Stimulated activated CD4-positive, alpha-beta T cell treated with anti-CD3 and anti-CD28 coated beads, TNF-alpha, amount 100 ng/mL, for 1 hour (primary cell): ENCODE measurements at places on chromosomes 7 and 10.

GRCh38 chr7:18508443-18509427 is 13.2 kb downstream of the HDAC9 start:
- DNase-seq: no peak

- no peak for DNase-seq
Observed at GRCh38 chr7:40455485-40455884, 320.7 kb downstream of the SUGCT start.

DNA sequence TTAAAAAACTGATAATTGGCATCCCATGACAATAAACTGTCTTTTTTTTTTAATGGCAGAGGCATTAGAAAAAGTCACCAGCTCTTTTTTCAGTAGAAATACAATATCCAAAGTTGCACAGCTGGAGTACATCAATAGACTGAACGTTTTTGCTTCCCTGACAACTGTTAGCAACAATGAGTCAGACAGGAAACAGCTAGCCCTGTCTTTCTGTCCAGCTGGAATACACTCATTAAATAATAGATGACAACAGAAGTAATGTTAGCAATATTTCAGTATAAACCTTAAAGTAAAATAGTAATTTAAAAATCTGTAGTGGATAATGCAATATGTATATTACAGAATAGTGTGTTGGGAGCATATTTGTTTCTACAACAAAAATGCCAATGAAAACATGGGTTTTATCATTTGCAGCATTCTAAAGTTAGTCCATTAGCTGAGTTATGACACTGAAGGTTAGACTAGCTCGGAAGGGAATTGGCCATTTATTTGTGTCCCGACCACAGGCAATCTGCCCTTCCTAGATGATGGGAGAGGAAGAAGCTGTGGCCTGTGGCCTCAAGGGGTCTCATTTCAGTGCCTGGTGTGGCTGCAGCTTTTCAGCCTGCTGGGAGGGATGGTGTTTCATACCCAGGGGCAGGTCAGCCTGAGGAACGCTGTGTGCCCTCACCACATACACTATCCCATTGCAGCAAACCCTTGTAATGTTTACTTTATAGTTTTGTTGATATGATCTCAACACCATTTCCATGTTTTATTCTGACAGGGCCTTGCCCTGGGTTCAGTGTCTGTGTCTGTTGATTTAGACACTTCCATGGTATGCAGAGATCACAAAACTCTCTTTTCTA is 173.3 kb downstream of the SLC16A9 start:
- no peak for DNase-seq

DNA sequence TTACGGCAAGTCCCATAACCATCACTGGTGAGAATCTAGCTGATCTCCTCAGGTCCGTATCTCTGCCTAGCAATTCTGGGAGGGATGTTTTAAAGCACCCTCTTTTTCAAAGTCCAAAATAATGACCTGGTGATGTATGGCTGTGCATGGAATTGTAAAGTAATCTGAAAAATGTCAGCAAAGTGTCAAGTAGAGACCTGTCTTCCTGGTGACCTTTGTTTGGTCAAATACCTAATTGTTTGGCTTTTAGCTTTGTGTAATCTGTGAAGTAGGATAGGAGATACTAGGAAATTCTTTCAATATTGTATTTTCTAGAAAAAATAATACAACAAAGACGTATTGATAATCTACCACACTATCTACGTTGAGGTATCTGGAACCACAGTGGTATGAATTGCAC is 51.0 kb downstream of the ABCB5 start:
- no peak for DNase-seq

GRCh38 chr7:42746214-42746613 is 165.7 kb downstream of the C7orf25 start:
- DNase-seq: no peak

DNA sequence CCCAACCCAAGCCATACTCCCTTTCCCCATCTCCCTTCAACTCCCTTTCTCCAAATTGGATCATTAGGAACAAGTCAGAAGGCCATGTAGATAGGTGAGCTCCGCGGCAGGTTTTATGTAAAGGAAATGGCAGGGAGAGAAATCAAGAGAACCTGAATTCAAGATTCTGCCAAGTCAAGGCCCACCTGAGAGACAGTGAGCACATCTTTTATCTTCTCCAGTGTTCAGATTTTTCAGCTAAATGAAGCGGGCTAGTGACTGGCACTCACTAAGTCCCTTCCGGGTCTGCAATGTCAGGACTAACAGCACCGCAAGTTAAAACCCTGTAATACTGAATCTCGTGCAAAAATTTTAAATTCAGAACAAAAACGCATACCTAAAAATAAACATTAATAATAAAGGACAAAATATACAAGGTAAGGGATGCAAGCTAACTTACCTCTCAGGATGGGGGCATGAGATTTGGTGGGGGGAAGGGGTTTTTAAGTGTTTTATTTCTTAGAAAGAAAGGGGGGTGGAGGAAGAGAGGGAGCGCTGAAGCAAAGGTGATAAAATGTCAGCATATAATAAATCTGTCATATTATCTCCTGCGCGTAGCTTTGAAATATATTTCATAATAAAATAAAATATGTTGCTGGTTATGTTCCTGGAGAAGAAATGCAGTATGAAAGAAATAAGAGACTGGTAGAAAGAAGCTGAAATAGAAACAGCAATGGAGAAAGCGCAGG is 17.6 kb downstream of the TCAF1 start:
- no peak for DNase-seq

GRCh38 chr10:122510736-122511135 is 49.4 kb downstream of the HTRA1 start:
- DNase-seq: no peak

DNA sequence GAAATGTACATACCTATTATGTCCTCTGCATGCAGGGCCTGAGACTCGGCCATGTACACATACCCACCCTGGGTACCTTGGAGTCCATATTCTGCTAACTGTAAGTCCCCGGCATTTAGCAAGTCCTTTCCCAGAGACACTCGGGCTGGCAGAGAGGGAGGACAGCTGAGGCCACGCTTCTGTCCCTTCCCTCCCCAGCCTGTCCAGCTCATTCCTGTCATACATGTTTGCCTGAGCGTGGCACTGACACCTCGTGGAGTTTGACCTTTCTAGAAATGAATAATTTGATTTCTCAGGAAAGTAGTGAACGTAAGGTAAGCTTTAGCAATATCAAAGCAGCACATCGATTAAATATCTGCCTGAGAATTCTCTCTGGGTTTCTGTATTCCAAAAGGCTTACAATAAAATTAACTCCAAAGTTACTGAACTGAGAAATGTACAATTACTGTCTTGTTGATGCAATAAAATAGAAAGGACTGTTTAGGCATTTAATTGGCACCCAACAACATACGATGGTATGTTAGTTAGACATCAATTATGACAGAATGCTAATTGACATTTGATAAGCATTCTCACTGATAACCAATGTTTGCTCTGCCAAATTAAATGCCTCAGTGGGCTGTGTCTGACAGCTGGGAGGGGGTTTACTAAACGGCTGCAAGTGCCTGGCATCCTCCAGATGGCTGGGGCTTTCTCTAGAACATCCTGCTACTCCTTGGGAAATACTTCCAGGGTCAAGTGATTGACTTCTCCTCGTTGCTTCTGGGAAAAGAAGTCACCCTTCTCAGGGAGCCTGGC is 221.2 kb downstream of the CCSER2 start:
- no peak for DNase-seq

GRCh38 chr7:35760143-35760745 is 40.6 kb upstream of the SEPTIN7 start:
- no peak for DNase-seq

- DNase-seq: no peak
Observed at GRCh38 chr10:101063050-101063525, 1.3 kb downstream of the KAZALD1 start.

DNA sequence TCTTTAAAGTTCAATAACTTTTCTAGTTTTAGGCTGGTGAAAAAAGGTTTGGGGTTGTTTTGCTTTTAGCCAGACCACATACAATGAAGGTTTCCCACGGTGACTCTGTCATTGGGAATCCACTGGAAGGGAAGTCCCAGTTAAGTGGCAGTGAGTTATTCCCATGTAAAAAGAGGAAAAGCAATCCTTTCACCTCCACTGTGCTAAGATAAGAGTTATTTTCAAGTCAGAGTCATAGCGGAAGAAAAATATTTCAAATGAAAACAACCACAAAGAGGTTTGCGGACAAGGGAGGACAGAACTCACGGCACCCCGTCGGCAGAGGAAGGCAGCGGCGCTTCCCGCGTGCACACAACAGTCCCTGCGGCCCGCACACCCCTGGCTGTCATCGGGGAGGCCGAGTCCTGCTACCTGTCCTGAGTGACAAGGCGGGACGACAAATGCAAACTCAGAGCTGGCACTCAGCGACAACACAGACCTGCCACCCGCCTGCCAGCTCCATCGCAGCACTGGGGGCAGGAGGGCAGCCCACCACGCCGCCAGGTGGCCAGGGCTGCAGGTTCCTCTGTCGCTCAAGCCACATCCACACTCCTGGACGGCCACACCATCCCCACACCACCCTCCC is 9.3 kb upstream of the PAPOLB start:
- DNase-seq: no peak

DNA sequence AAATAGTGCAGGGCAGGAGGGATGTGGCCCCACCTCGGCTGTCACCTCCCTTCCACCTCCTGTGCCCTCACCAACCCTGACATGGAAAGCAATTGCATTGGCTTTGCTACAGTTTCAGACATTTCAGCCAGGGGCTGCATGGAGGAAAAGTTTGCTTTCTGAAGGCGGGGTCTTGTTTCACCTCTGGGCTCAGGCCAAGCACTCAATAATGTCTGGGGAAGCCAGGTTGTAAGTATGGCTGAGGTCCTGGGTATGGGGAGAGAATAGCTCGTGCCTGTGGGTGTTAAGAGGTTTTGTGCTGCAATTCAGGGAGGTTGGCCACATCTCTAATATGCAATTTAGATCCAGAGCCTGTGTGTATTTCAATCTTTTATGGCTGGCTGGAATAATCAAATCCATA is 238.4 kb upstream of the MKI67 start:
- no peak for DNase-seq

DNA sequence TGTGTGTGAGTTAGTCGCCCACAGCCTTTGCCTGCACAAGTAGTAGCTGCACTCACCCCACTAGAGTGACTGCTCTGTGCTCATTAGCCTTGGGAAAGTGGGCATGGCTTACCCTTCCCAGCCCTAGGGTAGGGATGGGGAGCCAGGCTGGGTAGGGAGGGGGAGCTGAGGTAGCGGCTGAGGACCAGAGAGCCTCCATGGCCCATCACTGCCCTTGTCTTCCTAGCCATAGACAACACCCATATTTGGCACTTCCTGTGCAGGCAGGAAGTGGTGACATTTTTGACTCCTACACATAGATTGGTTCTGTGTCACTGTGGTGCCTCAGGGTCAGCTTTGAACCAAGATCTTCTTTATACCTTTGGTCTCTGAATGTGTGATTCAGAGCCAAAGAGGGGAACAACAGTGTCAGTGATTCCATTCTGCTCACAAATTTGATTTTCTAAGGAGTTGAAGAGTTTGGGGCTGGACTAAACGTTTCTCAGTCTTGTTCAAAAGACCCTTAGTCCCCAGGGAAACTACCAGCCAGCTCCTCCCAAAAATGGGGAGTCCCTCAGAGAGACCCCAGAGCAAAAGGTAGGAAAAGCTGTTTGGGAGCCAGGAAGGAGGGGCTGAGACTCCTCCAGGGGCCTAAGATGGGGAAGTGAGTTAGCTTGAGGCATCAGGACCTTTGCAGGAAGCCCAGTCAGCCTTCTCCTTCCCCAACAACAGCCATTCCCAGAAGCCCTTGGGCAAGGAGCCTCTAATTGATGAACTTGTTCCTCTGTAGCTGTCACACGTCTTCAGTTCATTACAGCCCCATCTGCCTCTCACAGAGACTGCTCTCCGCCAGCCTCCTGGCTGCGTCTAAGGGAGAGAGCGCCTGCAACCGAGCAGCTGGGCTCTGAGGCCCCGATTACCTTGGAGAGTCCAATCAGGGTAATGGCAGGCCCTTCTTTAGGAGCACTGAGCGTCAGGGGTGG is 135.0 kb downstream of the CDH23 start:
- DNase-seq: no peak

- DNase-seq: no peak
Observed at GRCh38 chr7:158685693-158686092, 18.9 kb downstream of the NCAPG2 start.

GRCh38 chr7:30329716-30330115 is 45.3 kb downstream of the ZNRF2 start:
- DNase-seq: no peak

- DNase-seq: no peak
Observed at GRCh38 chr10:909831-910230, 21.7 kb downstream of the LARP4B start.

GRCh38 chr7:84194484-84195271 is at the start of gene SEMA3A:
Gene SEMA3A (minus strand): TSS chr7:84194789. CDS start chr7:84194586, 203 bp downstream.
- DNase-seq: no peak

DNA sequence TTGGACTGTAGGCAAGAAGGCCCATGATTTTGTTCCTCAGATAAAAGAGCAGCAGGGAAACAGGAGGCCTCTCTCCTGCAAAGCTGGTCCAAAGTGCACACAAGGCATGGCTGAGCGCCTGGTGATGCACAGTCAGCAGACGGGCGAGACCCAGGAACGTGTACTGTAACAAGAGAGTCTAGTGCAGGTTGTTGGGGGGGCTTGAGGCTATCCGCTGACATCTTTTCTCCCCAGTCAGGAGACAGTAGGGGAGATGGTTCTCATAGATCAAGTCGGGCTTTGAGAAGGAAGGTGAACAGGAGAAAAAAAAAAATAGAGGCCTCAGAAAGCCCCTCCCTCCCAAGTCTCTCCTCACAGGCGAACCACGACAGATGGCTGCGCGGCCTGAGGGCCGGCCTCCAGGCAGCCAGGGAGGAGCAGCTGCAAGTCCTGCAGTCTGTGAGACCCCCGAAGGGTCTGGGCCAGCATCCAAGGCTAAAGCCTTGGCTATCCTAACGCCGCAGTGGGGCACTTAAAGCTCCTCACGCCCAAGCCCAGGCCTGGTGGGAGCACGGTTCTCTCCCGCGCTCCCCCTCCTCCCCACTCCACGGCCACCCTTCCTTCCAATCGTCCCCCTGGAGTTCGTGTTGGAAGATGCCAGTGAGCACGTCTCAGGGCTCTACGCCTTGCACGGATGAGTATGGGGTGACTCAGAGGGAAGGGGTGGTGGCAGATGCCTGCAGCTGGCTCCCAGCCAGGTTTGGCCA is 68.3 kb downstream of the PRKAG2 start:
- no peak for DNase-seq

DNA sequence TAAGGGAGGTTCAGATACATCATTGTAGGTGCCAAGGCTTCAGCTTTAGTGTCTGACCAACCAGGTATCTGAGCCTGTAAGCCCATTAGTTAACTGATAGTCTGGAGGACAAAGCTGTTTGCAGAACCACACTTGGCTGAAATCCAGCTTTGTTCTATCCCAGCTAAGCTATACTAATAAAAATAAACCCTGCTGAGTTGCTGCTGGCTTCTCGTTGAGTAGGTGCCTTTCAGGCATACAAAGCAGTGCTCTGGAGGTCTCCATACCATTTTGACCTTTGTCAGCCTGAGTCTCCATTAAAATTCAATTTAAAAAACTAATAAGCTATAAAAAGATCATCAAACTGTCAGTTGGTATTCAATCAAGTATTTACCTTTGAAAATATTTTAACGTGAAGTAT is 22.0 kb downstream of the CDCA7L start:
- DNase-seq: no peak

- no peak for DNase-seq
Observed at GRCh38 chr7:130615583-130615982, 53.0 kb downstream of the COPG2 start.

- DNase-seq: no peak
Observed at GRCh38 chr7:107167483-107168232, 1.1 kb upstream of the HBP1 start.

GRCh38 chr7:101933028-101933427 is 115.6 kb downstream of the CUX1 start:
- DNase-seq: no peak

GRCh38 chr10:67790534-67791408 is 47.2 kb downstream of the DNAJC12 start:
- no peak for DNase-seq
